ENCODE measurements at places on chromosomes 3 and 15. TPM values are rescaled to one million over a fixed set of nuclear protein-coding genes. Genes with fewer than 3 reads are reported as not detected.

IGSF10 gene
- total RNA-seq: not detected

DNA sequence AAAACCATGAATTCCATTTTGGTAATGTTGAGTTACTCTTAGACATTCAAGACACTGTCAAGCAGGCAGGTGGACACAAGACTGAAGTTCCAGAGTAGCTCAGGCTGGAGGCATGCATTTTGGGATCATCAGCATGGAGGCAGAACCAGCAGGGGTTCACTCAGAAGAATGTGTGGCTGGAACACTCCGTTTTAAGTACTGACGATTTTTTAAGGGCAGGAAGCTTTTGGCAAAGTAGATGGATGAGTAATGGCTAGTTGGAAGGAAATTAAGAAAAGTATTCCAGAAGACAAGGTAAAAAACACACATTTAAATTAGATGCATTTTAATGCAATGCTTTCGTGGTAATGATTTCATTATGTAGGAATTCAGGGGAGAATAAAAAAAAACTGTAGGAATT, 420.4 kb downstream of the ROBO2 start:
- no peak for DNase-seq

GRCh38 chr15:61227950-61228936, 859 bp downstream of the RORA start:
- peak; percentile 45 for DNase-seq

DNA sequence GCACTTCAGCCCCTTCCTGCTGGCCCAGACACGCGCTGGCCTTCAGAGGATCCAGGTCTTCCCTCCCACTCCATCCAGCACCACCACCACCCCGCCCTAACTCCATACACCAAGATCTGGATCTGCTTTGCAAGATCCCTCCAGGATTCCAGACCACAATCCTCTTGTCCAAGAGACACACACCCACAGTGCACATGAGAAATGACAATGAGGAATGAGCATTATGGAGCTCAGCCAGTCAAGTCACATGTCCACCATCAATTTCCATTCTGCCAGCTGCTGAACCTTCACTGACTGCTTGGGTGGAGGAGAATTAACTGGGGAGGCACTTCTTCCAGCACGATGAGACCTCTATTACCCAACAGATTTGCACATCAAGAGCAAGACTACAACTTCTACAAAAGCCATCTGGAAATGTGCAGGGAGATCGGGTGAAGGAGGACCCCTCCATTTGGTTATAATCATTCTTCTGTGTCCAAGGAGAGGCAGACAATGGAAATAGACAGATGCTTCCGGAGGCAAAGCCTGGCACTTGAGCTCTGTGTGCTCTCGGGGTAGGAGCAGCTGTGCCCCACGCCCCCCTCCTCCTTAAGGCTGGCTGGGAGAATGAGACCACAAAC, 12.3 kb upstream of the SPATA12 start:
- DNase-seq: peak; percentile 95

DNA sequence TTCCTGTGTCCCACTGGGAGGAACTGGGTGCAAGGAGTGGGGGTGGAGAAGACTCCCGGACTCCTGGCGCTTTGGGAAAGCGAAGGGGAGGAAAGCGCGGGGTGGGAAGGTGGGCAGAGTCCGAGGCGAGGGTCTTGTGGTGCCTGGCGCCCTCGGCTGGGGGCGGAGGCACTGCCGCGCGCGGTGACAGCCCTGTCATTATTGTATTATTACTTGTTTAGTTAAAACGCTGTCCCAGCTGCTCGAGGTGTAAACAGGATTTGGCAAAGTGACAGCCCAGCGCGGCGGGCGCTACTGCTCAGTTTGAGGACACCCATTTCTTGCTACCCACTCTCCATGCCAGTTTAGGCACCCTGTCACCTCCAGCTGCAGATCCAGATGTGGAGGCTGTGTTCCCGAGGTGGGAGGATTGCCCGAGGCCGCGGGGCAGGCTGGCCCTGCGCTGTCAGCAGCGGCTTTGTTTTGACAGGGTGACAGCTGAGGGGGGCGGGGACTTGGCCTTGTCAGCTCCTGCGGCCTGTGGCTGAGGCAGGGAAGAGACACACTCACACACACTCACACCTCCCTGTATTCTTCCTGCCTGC, 1.0 kb downstream of the KAT2B start:
- DNase-seq: peak; percentile 76

DNA sequence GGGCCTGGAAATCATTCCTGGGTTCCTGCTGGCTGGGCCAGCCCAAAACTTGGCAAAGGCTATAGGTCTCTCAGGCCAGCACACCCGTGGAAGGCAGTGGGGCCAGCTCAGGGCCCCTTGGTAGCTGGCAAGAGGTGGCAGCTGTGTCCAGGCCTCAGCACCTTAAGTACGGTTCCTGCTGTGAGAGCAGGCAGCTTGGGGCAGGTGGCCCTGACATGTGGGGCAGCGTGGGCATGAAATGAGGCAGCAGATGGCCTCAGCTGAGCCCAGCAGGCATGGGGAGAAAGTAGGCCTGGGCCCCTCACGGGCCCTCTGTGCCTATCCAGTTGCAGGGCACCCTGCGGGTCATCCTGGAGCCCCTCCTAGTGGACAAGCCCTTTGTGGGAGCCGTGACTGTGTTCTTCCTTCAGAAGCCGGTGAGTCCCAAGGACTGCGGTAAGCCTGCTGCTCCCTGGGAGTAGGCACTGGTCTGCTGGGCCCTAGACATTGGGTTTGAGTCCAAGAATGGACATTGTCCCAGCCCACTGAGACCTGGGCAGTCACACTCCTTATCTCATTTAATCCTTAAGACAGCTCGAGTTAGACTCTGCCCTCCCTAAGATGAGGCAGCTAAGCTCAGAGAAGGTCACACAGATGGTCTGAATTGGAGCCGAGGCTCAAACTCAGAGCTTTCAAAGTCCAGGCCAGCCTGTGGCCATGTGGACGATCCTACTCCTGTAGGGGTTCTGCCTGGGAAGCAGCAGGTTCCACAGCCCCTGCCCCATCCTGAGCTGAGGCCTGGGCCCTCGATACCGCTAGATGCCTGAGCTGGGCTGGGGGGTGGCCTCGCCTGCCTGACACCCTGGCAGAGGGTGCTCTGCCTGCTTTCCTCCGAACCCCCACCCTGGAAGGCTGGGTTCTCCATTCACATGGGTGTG, 25.5 kb downstream of the ESYT3 start:
- DNase-seq: peak; percentile 76

- no peak for DNase-seq
Observed at GRCh38 chr3:188627652-188628051, 473.7 kb downstream of the LPP start.

DNA sequence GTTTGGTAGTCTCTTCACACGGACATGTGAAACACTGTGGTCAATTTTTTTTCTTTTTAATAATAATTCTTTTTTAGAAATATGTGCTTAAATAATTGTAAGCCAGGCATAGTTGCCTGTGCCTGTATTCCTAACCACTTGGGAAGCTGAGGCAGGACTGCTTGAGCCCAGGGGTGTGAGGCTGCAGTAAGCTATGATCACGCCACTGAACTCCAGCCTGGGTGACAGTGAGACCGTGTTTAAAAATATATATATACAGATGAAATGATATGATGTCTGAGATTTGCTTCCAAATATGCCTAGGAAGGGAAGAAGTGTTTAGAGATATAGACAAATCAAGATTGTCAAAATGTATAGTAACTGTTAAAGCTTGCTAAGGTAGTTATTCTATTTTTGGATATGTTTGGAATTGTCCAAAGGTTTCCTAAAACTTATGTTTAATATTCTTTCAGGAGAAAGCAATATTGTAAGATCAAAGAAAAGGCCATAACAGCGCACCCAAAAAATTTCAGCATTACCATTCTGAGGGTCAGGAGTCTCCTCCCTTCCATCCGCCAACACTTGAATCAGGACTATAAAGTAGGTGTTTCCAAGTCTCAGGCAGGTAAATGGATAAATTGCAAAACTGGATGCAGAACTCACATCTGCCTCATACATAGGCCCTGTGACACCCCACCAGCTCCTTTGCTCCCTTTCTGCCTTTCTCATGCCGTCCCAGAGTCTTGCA, 532 bp upstream of the SELENOT start:
- DNase-seq: peak; percentile 16

GRCh38 chr15:48177383-48177765, 721 bp downstream of the MYEF2 start:
- no peak for DNase-seq

- no peak for DNase-seq
Observed at GRCh38 chr15:31005660-31006059, 14.2 kb upstream of the MTMR10 start.

GRCh38 chr15:64048781-64049460, 2.6 kb upstream of the DAPK2 start:
- no peak for DNase-seq

- no peak for DNase-seq
Observed at GRCh38 chr3:18393906-18394305, 31.2 kb downstream of the SATB1 start.
